ENCODE measurements at places on chromosomes 7 and 10. TPM values are rescaled to one million over a fixed set of nuclear protein-coding genes. Genes with fewer than 3 reads are reported as not detected.

The KIN gene
- total RNA-seq = 5.7 TPM

The PRSS2 gene
- not detected for total RNA-seq

The STRA8 gene
- total RNA-seq = not detected

The FAM13C gene
- total RNA-seq = 0.11 TPM

The NAT16 gene
- total RNA-seq = not detected

The RGR gene
- not detected for total RNA-seq

The SMURF1 gene
- total RNA-seq = 20.2 TPM

The TBXAS1 gene
- 8.1 TPM for total RNA-seq

Data from pulmonary artery endothelial cell (primary cell).